ENCODE measurements at places on chromosomes 6 and 20.
A peak's percentile ranks its signal among the peaks of the same experiment; 100 is the strongest.

DNA sequence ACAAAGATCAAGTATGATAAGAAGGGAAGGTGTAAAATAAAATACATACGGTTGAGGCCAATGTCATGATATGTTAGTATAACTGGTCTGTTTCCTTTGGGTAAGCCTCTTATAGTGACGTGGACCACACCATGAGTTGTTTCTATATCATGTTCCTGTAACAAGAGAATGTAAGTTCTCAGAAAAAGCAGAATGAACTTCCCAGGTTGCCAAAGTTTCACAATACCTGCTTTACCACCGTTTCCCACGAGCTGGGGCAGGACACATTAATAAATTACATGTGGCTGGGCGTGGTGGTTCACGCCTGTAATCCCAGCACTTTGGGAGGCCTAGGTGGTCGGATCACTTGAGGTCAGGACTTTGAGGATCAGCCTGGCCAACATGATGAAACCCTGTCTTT, 42.6 kb upstream of the SLA2 start:
- no peak for DNase-seq

GRCh38 chr6:906920-907319, 214.0 kb upstream of the EXOC2 start:
- no peak for DNase-seq

DNA sequence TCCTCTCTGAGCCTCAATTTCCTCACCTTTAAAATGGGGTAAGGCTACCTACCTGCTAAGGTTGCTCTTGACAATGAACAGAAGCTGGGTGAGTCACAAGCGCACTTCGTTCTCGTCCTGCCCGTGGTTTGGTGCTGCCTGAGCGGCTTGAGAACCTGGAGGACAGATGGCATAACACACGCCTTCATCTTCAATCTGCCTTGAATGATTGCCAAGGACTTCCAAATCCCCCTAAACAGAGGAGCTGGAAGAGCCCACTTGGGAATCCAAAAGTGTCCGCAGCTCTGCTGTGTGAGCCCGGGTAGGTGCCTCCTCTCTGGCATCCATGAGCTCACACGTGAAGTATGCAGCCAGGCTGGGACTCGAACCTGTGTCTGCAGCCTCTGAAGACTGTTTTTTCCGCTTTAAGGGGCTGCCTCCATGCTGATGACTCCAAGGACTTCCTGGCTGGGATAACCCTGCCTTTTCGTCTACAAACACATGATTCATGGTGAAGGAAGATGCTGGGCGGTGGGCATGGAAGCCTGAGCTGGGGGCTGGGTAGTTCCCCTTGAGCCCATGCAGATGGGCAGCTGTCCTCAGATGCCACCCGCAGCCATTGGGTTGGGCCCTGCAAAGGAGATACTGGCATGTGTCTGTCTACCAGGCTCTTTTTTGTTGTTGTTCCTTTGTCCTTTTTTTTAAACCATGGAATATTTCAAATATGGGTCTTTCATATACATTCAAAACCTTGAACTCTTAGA, 25.3 kb upstream of the CSNK2A1 start:
- DNase-seq: no peak

- no peak for DNase-seq
Measured at GRCh38 chr6:23278180-23278532, 708.8 kb downstream of the HDGFL1 start.

DNA sequence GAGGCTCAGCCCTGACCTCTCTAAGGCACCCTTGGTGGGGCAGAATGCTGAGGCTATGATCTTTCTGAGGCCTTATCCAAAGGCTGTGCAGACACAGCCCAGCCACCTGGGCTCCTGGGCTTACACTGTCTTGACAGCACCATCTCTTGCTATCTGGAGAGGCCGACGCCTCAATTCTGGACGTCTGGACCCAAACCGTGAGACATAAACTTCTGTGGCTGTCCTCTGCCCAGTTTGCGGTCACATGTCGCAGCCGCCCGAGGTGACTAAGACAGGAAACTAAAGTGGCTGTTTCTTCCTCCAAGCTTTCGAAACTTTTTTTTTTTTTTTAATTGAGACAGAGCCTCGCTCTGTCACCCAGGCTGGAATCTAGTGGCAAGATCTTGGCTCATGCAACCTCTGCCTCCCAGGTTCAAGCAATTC, 49.3 kb downstream of the PRR18 start:
- DNase-seq: no peak

- DNase-seq: peak; percentile 61
Measured at GRCh38 chr6:27753668-27754407, 158.4 kb downstream of the OR2B2 start.

DNA sequence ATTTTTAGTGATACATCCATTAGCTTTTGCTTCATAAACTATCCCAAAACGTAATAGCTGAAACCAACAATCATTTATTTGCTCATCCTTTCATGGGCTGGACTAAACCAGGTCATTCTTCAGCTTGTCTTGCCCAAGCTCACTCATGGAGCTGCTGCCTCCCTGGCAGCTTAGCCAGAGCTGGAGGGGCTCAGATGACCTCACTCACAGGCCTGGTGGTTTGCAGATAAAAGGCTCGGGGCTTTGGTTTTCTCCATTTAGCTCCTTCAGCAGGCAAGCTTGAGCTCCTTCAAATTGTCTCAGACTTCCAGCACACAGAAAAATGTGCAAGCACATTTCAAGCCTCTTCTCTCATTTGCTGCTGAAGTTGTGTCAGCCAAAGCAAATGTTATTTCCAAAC, 139.1 kb downstream of the BTBD3 start:
- no peak for DNase-seq

GRCh38 chr20:4069751-4070150, 54.4 kb upstream of the RNF24 start:
- DNase-seq: no peak

DNA sequence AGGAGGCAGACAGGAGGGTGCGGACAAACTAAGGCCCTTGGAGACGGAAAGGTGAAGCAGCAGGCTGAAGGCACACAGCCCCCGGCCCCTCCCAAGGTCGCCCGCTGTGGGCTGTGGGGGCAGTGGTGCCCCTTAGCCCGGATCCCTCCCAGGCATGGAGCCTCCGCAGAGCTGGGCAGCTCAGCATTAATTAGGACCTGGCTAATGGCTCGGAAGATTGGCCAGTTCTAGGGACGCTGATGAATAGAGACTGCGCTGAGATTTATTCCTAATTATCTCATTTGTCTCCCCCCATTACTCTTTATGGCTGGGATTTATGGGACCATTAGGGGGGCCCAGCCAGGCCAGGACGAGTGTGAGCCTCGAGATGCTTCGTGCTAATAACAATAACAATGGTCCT, 20.4 kb downstream of the MDFI start:
- no peak for DNase-seq

DNA sequence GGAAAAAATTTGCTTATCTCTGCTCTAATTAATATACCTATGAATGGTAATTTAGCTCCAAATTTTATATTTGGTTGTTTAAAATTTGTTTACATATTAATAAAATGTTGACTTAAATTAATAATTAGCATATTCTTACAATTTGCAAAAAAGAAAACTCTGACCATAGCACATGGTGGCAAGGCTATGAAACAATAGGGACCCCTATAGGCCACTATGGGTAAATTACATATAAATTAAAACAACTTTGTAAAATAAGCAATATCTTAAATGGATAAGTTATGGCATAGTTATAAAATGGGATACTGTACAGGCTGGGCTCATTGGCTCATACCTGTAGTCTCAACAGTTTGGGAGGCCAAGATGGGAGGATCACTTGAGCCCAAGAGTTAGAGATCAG, 76.0 kb downstream of the MKKS start:
- DNase-seq: no peak

DNA sequence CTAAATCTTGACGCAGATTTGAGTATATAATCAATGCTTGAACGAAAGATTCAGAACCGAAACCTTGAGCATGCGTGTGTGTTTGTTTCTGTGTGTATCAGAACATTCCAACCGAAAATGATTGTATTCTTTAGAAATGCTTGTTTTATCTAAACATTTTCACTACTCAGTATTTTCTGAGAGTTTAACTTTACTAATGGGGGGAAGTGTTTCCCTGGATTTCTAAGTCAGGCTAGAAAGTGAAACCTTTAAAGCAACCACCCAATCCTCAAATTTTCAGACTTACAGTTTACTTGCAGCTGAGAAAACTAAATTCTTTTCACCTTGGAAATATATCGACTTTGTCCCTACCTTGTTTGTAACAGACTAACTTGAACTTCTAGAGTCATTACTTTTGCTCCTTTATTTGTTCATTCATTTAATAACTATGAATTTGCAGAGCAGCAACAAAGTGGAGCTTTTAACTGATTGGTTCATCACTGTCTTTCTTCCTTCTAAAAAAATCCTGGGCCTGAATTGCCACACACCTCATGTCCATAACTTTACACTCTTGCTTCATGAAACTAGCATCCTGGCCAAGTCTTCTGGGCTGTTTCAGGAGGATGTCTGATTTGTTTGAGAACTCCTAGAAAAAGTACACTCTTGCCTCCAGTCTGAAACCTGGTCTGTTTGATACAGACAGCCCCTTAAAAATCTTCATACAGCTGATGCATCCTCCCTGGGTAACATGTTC, 77.8 kb upstream of the XRN2 start:
- DNase-seq: no peak

Measured in Ammon's horn (tissue), 1 donor.